Panc1 (cell line): ENCODE measurements at places on chromosomes 4 and X. TPM values are rescaled to one million over a fixed set of nuclear protein-coding genes. Genes with fewer than 3 reads are reported as not detected.

The HSFX4 gene
- not detected for total RNA-seq

The PARM1 gene
- 0.21 TPM for total RNA-seq

DNA sequence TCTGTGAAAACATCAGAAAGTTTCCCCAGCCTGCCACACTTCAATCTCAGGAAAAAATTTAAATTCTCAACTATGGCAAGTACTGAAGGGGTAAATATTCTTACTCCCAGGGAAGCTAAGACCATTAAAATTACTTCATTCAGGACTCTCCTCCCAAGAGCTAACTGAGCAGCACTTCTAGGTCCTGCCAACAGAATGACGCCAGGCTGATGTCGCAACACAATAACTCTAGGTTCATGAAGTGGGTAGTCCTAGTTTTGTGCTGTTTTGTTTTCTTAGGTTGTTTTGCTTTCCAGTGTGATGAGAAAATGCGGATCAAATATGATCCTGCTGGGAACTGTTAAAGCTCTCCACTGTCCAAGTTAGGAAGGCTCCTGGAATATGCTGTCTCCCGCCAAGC, 180.0 kb downstream of the NKX6-1 start:
- no peaks in the 10 kb centered on the region for H3K4me1 ChIP-seq
- no peak for DNase-seq
- no peak overlapping the region for H3K4me3 ChIP-seq
- 0 out of 2 replicates have a peak, but pooled peaks cover 2% of the 10 kb centered on the region for H3K27me3 ChIP-seq
- no peaks in the 10 kb centered on the region; the same call in 1 of the 2 replicates for H3K36me3 ChIP-seq

DNA sequence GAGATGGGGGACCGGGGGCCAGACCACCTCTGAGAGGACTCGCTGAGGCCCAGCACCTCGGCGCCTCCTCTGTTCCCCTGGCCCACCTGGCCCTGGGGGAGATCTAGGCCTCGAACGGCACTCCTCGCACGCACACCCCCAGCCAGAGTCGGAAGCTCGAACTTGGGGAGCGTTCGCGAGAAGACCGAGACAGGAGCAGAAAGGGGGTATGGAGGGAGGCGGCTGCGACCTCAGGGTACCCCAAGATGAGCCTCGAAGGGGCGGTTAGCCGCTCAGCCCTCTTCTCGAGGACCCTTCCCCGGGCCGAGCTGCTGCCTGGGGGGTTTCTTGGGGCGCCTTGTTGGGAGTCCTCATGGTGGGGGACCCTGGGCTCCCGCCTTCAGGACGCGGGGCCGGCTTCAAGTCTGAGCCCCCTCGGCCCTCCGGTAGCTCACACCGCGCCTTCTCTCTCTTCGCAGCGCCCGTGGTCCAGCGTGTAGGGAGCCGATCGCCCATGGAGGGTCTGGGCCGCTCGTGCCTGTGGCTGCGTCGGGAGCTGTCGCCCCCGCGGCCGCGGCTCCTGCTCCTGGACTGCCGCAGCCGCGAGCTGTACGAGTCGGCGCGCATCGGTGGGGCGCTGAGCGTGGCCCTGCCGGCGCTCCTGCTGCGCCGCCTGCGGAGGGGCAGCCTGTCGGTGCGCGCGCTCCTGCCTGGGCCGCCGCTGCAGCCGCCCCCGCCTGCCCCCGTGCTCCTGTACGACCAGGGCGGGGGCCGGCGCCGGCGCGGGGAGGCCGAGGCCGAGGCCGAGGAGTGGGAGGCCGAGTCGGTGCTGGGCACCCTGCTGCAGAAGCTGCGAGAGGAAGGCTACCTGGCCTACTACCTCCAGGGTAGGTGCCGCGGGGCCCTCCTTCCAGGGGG, 706 bp downstream of the DUSP9 start:
- H3K27ac ChIP-seq = no peak overlapping the region
- H3K36me3 ChIP-seq = no peaks in the 10 kb centered on the region
- H3K4me3 ChIP-seq = peak overlapping the region; percentile 29; the same call in 1 of the 2 replicates
- DNase-seq = no peak
